ENCODE measurements at places on chromosomes 1 and 21.

- no peak for DNase-seq
- H3K4me1 ChIP-seq: peaks cover 2% of the 10 kb centered on the region
- H3K27ac ChIP-seq: no peak overlapping the region
- no peaks in the 10 kb centered on the region for H3K36me3 ChIP-seq
- H3K27me3 ChIP-seq: peaks cover 3% of the 10 kb centered on the region
Observed at GRCh38 chr21:36323032-36323431, 3.0 kb downstream of the MORC3 start.

- DNase-seq: no peak
- peaks cover 20% of the 10 kb centered on the region for H3K4me1 ChIP-seq
- no peaks in the 10 kb centered on the region for H3K36me3 ChIP-seq
- peaks cover 10% of the 10 kb centered on the region for H3K27me3 ChIP-seq
- no peak overlapping the region for H3K4me3 ChIP-seq
Observed at GRCh38 chr1:212606395-212607205, 2.0 kb upstream of the ATF3 start.

DNA sequence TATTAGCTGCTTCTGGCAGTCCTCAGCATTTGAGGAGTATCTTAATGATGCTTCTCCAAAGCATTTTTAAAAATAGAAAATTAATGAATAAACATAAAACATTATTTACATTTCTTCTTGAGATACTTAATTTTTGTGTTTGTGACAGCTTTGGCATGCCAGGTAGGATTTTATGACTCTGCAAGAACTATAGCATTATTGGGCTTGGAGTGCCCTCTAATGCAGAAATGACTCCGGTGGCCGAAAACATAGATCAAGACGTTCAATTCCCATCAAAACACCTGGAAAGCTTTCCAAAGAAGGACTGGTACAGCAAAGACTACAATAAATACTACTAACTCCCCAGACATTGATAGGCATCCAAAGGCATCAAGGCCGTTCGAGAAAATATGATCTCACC lies 366.4 kb upstream of the CXADR start:
- peak; percentile 29 for DNase-seq
- H3K27ac ChIP-seq: no peak overlapping the region
- no peaks in the 10 kb centered on the region for H3K27me3 ChIP-seq
- H3K4me3 ChIP-seq: no peak overlapping the region

DNA sequence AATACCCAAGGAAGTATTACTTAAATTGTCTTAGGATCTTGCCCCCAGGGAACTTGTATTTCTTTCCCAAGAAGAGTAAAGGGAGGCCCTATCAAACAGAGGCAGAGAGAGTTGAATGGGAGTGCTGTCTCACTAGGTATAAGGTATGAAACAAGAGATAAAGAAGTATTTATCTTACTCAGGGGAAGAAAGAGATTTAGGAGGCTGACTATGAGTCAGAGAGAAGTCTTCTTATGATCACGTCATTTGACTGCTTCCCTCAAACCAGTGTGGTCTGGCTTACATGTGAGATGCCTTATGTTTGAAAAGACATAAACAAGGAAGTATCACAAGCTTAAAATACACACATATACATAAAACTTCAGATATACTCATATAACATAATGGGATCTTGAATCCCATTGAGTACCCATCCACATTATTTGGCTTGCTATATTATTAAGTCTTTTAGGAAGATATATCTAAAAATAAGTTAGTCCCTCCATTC lies 29.6 kb downstream of the DUSP10 start:
- no peaks in the 10 kb centered on the region for H3K27me3 ChIP-seq
- no peak overlapping the region for H3K4me3 ChIP-seq
- no peak overlapping the region for H3K27ac ChIP-seq

DNA sequence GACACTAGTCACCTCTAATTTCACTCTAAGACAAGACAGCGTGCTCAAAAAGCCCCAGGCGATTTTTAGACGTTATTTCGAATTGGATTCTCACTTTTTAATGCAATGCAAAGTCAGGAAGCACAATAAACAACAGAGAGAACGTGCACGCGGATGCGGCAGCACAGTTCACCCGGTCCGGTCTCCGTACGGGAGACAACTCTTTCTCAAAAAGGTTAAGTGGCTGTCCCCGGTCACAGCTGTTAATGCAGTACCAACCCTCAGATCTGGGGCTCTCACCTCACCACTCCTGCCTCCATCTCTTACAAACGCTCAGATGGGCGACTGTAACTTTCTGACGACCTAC lies 1.2 kb downstream of the HP1BP3 start:
- peak overlapping the region; percentile 97 for H3K27ac ChIP-seq
- DNase-seq: no peak
- H3K27me3 ChIP-seq: no peaks in the 10 kb centered on the region
- peak overlapping the region; percentile 100 for H3K4me3 ChIP-seq

DNA sequence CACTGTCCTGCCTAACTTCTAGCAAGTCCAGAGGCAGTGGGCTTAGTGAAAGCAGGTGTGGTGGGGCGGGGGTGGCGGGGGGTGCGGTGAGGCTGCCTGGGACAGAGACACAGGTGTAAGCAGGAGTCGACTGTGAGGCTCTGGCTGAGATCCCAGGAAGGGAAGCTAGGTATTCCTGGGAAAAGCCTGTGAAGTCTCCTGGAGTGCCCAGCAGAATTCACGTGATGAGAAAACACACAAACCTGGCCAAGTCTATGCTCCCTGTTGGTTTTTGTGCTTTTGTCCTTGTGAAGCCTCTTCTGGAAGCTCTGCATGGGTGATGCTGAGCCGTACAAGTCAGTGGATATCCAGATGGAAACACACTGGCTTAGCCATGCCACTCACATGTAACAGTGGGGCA lies 5.3 kb downstream of the GALNT2 start:
- H3K27ac ChIP-seq: no peak overlapping the region
- no peaks in the 10 kb centered on the region for H3K36me3 ChIP-seq
- DNase-seq: no peak
- no peaks in the 10 kb centered on the region for H3K27me3 ChIP-seq
- H3K4me3 ChIP-seq: no peak overlapping the region

DNA sequence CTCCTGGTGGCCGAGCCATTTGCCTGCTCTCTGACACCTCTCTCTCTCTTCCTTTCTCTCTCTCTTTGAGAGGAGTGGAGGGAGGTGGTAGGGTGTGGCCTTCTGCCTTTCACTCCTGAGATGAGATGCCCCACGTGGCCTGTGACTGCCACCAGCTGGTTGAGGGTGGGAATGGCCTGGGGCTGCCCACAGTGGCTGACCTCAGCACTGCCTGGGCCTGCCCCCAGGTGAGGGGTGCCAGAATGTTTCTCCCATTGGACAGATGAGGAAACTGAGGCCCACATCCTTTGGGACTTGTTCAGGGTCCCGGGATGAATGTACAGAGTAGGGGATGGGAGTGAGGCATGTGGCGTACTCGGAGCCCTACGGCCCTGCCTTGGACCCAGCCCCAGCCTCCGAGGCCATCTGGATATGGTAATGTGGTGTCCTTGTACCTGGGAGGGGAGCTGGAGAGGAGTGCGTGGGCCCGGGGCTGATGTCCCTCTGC lies 12.7 kb upstream of the C1orf167 start:
- DNase-seq: peak; percentile 89
- no peak overlapping the region for H3K4me3 ChIP-seq
- peaks cover 4% of the 10 kb centered on the region for H3K4me1 ChIP-seq
- H3K27me3 ChIP-seq: no peaks in the 10 kb centered on the region
- no peaks in the 10 kb centered on the region for H3K36me3 ChIP-seq
- no peak overlapping the region for H3K27ac ChIP-seq

GRCh38 chr1:59639266-59639665 lies 175.5 kb upstream of the HOOK1 start:
- no peak overlapping the region for H3K4me3 ChIP-seq
- no peaks in the 10 kb centered on the region for H3K27me3 ChIP-seq
- DNase-seq: no peak
- no peaks in the 10 kb centered on the region for H3K4me1 ChIP-seq
- H3K36me3 ChIP-seq: no peaks in the 10 kb centered on the region
- H3K27ac ChIP-seq: no peak overlapping the region

GRCh38 chr1:33456502-33456886 lies 16.0 kb upstream of the ZSCAN20 start:
- no peak overlapping the region for H3K27ac ChIP-seq
- no peaks in the 10 kb centered on the region for H3K27me3 ChIP-seq
- H3K4me1 ChIP-seq: no peaks in the 10 kb centered on the region
- DNase-seq: no peak
- H3K36me3 ChIP-seq: no peaks in the 10 kb centered on the region
- H3K4me3 ChIP-seq: no peak overlapping the region

- no peaks in the 10 kb centered on the region for H3K4me1 ChIP-seq
- peaks cover 15% of the 10 kb centered on the region for H3K27me3 ChIP-seq
- no peaks in the 10 kb centered on the region for H3K36me3 ChIP-seq
- H3K27ac ChIP-seq: no peak overlapping the region
Observed at GRCh38 chr1:69569576-69570328, 2.0 kb downstream of the LRRC7 start.

GRCh38 chr1:76802094-76802493 lies 65.2 kb upstream of the ST6GALNAC5 start:
- H3K4me3 ChIP-seq: no peak overlapping the region
- H3K27me3 ChIP-seq: no peaks in the 10 kb centered on the region
- H3K36me3 ChIP-seq: no peaks in the 10 kb centered on the region
- no peak overlapping the region for H3K27ac ChIP-seq
- peak; percentile 68 for DNase-seq
- peaks cover 2% of the 10 kb centered on the region for H3K4me1 ChIP-seq

DNA sequence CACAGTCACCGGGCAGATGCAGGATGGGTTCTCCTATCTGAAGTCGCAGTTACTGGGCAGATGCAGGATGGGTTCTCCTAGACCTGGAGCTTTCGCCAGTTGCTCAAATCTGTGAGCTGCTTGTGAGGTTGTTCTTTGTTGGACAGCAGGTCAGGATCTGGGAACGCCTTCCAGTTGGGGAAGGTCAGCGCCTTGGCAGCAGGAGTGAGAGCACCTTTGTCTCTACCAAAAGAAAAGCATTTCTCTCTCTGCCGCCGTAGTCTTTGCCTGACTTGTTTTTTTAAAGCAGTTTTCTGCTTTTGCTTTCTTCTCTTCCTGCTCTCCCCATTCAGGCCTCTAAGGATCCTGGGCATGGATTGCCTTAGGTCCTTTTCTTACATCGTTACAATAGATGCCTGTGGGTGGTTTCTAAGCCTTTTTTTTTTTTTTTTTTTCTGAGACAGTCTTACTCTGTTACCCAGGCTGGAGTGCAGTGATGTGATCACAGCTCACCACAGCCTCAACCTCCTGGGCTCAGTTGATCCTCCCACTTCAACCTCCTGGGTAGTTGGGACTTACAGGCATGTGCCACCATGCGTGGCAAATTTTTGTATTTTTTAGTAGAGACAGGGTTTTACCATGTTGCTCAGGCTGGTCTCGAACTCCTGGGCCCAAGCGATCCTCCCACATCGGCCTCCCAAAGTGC lies 15.7 kb downstream of the PEX14 start:
- DNase-seq: no peak
- no peak overlapping the region for H3K4me3 ChIP-seq
- H3K27ac ChIP-seq: no peak overlapping the region
- peaks cover 2% of the 10 kb centered on the region for H3K4me1 ChIP-seq
- no peaks in the 10 kb centered on the region for H3K27me3 ChIP-seq

DNA sequence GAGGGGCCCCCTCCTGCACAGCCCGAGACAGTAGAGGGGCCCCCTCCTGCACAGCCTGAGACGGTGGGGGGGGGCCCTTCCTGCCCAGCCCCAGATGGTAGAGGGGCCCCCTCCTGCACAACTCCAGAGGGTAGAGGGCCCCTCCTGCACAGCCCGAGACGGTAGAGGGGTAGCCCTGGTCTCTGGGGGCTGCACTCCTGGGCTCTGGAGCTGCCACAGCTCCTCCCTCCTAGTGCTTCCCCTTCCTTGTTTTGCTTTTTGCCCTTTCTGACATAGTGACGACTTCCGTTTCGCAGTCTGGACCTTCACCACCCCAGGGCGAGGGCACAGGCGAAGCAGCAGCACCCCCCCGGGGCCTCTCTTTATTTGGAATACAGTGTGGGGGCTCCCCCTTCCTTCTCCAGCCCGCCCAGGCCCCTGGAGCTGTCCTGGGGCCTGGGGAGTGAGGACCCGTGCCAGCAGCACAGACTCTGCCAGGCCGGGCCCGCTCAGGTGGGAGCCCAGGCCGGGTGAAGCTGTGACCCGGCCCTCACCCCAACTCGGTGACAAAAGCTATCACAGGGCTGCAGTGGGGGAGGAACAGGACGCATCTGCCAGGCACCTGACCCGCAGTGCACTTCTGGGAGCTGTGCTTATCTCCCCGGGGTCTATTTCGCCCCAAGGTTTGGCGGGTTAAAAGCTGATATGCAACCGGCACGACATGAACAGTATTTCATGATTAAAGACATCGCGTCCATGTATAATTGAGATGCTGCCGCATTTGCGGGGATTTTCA lies 1.1 kb upstream of the PRXL2B start:
- peak overlapping the region; percentile 75 for H3K4me3 ChIP-seq
- H3K36me3 ChIP-seq: no peaks in the 10 kb centered on the region
- H3K27ac ChIP-seq: peak overlapping the region; percentile 1
- H3K4me1 ChIP-seq: no peaks in the 10 kb centered on the region
- H3K27me3 ChIP-seq: no peaks in the 10 kb centered on the region

- H3K4me3 ChIP-seq: peak overlapping the region; percentile 31
- H3K27ac ChIP-seq: peak overlapping the region; percentile 36
- peak; percentile 80 for DNase-seq
- peaks cover 9% of the 10 kb centered on the region for H3K4me1 ChIP-seq
- no peaks in the 10 kb centered on the region for H3K27me3 ChIP-seq
Observed at GRCh38 chr1:940107-941014, 16.6 kb downstream of the SAMD11 start.

DNA sequence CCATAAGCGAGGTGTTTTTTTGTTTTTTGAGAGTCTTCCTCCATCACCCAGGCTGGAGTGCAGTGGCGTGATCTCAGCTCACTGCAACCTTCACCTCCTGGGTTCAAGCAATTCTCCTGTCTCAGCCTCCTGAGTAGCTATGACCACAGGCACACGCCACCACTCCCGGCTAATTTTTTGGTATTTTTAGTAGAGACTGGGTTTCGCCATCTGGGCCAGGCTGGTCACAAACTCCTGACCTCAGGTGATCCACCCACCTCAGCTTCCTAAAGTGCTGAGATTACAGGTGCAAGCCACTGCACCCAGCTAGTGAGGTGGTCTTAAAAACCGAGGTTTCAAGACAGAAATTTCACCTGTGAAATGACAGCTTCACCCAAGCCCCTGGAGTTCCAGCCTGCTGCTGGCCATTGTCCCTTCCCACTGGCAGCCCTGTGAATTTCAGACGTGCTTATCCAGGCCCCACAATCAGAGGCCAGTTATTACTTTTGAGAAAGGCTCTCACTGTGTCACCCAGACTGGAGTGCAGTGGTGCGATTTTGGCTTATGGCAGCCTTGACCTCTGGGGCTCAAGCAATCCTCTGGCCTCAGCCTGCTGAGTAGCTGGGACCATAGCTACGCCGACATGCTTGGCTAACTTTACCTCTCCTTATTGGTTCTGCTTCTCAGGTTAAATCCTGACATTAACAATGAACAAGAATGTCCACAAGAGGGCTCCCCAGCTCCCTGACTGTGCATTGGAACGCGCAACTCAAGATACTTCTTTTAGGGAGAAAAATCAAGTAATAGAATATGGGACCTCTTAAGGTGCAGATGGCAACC lies 19.4 kb downstream of the ENO1 start:
- H3K36me3 ChIP-seq: peaks cover 39% of the 10 kb centered on the region
- H3K27me3 ChIP-seq: no peaks in the 10 kb centered on the region
- no peak overlapping the region for H3K4me3 ChIP-seq

All from mesendoderm (in vitro differentiated cells).